ENCODE measurements at places on chromosomes 12 and 14.
A peak's percentile ranks its signal among the peaks of the same experiment; 100 is the strongest.

GRCh38 chr14:103221781-103222358, 98.6 kb downstream of the TNFAIP2 start:
- no peak for DNase-seq

DNA sequence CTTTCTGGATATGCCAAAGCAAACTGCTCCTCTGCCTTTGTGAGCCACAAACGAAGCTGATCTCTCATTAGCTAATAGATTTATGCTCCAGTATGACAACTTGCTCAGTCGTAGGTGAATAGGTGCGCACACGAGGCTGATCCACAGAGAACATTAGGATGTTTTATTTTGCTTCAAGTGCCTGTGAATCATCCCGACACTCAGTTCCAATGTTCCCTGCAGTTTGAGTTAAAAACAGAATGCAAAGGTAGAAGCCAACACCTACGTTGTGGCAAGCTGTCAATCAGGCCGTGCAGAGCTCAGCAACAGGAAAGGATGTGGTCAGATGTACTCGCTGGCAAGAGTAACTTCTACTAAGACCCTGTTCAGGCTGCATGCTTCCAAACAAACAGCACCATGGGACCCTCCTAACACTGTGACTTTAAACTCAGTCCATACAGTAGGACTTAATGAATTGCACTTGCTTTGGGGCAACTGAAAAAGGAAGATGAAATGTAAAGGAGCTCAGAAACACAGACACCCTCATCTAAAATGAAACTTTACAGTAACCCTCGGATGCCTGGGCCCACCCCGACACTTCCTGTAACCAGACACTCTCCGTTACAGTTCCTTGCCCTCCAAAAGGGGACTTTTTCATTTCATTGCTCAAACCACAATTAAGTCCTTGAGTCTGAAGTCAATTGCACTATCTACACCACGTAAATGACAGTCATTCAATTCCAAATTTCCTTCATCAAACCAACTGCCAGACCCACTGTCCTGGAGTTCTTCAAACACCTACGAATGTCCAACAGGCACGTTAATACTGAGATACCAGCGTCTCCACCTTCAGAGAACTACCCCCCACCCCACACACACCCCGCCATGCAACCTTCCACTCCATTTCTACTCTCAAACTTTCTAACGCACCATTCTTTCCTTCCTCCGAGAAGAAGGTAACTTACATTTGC, 1.6 kb downstream of the CCDC88C start:
- peak; percentile 62 for DNase-seq

DNA sequence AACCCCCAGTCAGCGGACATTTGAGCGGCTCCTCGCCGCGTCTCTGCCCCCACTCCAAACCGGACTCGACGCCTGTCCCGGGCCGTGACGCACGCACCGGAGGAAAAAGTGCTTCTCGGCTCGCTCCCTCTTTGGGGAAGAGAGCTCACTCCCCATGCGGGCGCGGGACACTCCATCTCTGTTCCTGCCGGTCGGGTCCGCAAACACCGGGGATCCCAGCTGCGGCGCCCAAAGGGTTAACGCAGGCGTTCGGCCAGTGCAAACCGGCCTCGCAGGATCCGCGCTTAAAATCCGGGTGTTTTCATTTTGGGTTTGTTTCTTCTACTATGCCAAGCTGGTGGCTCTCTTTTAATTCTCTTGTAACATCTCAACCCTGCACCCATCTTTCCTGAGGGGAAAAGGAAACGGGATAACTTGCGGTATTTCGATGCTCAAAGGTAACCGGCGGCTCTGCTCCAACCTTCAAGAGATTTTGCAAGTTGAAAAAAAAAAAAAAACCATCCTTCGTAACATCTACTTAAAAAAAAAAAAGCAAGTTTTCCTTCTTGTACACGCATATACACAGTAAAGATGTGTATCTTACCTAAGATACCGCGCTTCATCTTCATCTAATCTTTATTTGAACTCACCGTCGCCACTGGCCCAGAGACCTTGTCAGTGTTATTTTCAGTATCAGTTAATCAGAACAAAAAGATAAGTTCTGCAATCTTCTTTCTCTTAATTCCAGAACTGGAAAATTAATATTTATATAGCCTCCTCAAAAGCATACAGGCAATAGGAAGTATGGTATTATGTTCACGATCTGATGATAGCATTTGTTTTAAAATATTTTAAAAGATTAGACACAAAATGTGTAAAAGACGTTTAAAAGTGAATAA, 1.6 kb upstream of the ATP2B1 start:
- DNase-seq = no peak

GRCh38 chr12:3680919-3681594, 71.9 kb downstream of the CRACR2A start:
- DNase-seq = no peak

GRCh38 chr12:52691841-52692150, 11.5 kb downstream of the KRT77 start:
- DNase-seq = no peak

- no peak for DNase-seq
These were observed 992.9 kb downstream of the GALC start for GRCh38 chr14:87000081-87000480.

GRCh38 chr12:96120359-96121100, 73.6 kb upstream of the ELK3 start:
- no peak for DNase-seq

DNA sequence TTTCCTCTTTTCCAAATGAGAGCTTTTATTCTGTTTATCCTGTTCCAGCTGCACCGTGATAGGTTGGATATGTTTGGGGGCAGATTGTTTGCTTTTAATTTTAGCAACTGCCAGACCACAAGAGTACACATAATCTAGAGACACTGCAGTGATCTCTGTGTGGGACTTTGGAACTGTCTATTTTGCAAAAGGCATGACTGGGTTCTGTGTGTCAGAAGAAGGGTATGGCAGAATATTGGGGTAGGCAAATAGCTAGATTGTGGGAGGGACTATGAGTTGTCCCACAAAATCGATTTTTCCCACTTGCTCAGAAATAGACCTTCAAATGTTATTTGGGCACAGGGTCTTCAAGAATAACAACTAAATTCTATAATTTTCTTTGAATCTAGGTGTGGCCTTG, 275.9 kb upstream of the KITLG start:
- no peak for DNase-seq

DNA sequence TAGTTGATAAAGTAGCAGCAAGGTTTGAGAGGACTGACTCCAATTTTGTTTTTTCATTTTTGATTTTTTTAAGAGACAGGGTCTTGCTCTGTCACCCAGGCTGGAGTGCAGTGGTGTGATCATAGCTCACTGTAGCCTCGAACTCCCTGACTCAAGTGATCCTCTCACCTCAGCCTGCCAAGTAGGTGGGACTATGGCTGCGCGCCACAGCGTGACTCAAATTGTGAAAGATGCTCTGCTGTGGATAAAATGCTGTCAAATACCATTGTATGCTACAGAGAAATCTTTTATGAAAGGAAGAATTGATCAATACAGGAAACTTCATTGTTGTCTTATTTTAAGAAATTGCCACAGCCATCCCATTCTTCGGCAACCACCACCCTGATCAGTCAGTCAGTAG, 48.3 kb downstream of the SCN8A start:
- no peak for DNase-seq

Measured in activated effector memory CD4-positive, alpha-beta T cell treated with Interleukin-2 at 50 U/mL for 16 hours (primary cell).